Osteoblast (primary cell): ENCODE measurements at places on chromosomes 2 and 18. TPM values are rescaled to one million over a fixed set of nuclear protein-coding genes. Genes with fewer than 3 reads are reported as not detected.

CCBE1 gene
- total RNA-seq: 51.4 and 53.0 TPM in 2 replicates

CD8A gene
- not detected in 2 replicates for total RNA-seq

- no peaks in the 10 kb centered on the region for H3K27me3 ChIP-seq
- DNase-seq: peak; percentile 91
- no peak overlapping the region for H3K4me3 ChIP-seq
- peaks cover 5% of the 10 kb centered on the region for H3K36me3 ChIP-seq
- H3K27ac ChIP-seq: no peak overlapping the region
These were observed 66.7 kb downstream of the DNMT3A start for GRCh38 chr2:25274868-25275574.

REL gene
- 6.2 and 6.8 TPM in 2 replicates for total RNA-seq

PDE11A gene
- total RNA-seq: under 0.01 and 0.36 TPM in 2 replicates

LONRF2 gene
- under 0.01 TPM in 2 replicates for total RNA-seq

DNA sequence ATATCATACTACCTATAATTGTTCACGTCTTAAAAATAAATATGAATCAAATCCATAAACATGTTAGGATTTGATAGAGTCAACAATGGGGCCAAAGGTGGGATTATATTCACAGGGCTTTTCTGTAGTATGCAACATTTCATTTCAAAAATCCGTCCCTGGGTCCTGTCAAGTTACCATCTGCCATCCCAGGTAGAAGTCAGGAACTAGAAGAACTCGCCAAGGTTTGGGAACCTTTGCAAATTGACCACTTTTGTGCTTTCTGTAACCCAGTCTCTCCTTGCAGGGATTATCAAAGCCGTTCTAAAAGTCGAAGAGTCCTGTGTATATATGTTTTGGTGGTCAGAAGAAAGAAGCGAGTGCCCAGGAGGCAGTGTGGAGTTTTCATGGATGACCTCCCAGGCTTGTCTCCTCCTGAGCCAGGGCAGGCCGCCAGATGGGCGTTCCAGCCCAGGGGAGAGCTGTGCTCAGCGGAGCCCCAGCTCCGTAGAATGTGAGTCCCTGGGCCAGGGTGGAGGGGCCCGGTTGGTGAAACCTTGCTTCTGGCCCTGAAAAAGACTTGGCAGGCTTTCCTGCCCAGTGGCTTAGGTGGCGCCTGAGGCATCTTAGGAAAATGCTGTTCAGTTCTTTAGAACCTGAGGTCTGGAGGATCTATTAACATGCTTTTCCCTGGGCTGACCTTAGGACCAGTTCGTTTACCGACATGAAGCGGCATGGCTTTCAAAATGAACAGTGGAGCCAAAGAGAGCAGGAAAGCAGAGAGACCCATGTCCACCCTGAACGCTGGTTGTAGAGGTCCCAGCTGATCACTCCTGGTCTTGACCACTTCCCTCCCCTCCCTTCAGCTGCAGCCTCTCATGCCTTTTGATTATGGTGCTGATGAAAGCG, 69.2 kb downstream of the LONRF2 start:
- H3K27me3 ChIP-seq: peaks cover 10% of the 10 kb centered on the region
- peaks cover 4% of the 10 kb centered on the region for H3K4me1 ChIP-seq
- peak; percentile 87 for DNase-seq
- H3K36me3 ChIP-seq: no peaks in the 10 kb centered on the region

- no peak overlapping the region for H3K27ac ChIP-seq
- H3K4me3 ChIP-seq: no peak overlapping the region
- DNase-seq: no peak
These were observed 31.7 kb downstream of the TMEM178A start for GRCh38 chr2:39697454-39697853.

- no peak for DNase-seq
- H3K4me1 ChIP-seq: no peaks in the 10 kb centered on the region
- peaks cover 44% of the 10 kb centered on the region for H3K27me3 ChIP-seq
- no peak overlapping the region for H3K27ac ChIP-seq
- H3K4me3 ChIP-seq: no peak overlapping the region
- H3K36me3 ChIP-seq: no peaks in the 10 kb centered on the region
These were observed 91.7 kb downstream of the ZCCHC2 start for GRCh38 chr18:62614494-62614893.

LYPD1 gene
- total RNA-seq: 2.5 and 5.9 TPM in 2 replicates

GRCh38 chr2:68387408-68388350, 22.6 kb downstream of the PLEK start:
- no peaks in the 10 kb centered on the region for H3K36me3 ChIP-seq
- H3K27me3 ChIP-seq: peaks cover 28% of the 10 kb centered on the region
- no peak overlapping the region for H3K27ac ChIP-seq
- no peaks in the 10 kb centered on the region for H3K4me1 ChIP-seq
- DNase-seq: no peak

SMARCAL1 gene
- 15.3 and 21.7 TPM in 2 replicates for total RNA-seq

TWIST2 gene
- 9.4 TPM in 2 replicates for total RNA-seq

- peak overlapping the region; percentile 41 for H3K27ac ChIP-seq
- H3K36me3 ChIP-seq: no peaks in the 10 kb centered on the region
- H3K27me3 ChIP-seq: no peaks in the 10 kb centered on the region
- H3K4me1 ChIP-seq: peaks cover 33% of the 10 kb centered on the region
- H3K4me3 ChIP-seq: peak overlapping the region; percentile 12
These were observed 151.9 kb upstream of the RND3 start for GRCh38 chr2:150639383-150639782.

DNA sequence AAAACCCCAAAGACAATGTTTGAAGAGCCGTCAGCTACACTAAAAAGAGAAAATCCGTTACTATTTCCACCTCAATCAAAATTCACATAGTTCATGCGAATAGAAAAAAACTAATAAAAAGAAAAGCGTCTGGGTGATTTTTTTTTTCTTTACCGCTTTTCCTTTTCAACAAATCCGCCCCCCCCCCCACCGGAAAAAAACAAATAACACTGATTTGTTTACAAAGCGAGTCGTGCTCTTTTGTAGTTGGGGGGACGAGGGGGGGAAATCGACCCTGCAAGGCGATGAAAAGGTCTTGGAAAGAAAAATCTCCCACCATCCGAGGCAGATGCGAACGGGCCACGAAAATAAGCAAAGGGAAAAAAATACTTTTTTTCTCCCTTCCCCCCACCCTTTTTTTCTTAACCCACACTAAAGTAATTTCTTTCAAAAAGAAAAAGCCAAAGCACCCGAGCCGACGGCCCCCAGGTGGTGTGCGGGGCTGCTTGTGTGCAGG, 638 bp downstream of the ZNF521 start:
- no peaks in the 10 kb centered on the region for H3K36me3 ChIP-seq
- H3K4me3 ChIP-seq: peak overlapping the region; percentile 87
- DNase-seq: no peak
- peaks cover 4% of the 10 kb centered on the region for H3K4me1 ChIP-seq
- H3K27ac ChIP-seq: peak overlapping the region; percentile 37

TEKT4 gene
- not detected in 2 replicates for total RNA-seq

DNA sequence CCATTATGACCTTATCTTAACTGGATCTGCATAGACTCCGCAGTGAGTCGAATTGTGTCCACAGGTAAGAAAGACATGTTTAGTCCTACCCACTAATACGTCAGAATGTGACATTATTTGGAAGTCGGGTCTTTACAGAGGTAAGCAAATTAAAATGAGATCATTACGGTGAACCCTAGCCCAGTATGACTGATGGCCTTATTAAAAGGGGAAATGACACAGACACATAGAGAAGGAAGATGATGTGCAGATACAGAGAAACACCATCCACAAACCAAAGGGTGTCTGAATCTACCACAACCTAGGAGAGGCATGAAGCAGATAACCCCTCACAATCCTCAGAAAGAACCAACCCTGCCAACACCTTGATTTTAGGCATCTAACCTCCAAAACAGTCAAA, 135.6 kb downstream of the GALNT1 start:
- no peaks in the 10 kb centered on the region for H3K4me1 ChIP-seq
- H3K27ac ChIP-seq: no peak overlapping the region
- peaks cover 10% of the 10 kb centered on the region for H3K36me3 ChIP-seq
- no peaks in the 10 kb centered on the region for H3K27me3 ChIP-seq

DNA sequence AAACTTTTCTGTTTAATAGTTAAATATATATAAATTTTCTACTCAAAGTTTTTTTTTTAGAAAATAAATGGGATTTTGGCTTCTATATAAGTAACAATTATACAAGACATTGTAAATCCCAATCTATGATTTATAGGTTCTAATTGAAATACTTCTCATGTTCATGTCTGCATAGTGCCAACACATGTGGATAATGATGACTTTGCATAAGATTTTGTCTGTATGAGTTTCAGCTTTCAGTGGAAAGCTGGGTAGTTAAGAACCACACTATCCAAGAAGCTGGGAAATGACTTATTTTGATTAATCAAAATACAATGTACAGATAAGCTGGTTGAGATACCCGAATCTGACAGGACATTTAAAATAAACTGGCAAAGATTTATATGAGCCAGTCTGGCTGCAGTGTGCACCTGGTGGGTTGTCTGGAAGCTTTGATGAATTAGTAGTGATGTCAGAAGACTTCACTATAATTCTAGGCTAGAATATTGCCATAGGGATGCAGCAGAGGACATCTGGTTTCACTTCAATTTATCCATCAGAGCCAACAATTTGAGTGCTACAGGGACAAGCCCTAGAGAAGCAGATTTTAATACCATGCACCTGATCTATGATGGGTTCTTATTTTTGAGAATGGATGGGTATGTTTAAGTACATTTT, 45.4 kb downstream of the EML6 start:
- no peak overlapping the region for H3K27ac ChIP-seq
- H3K4me1 ChIP-seq: peaks cover 24% of the 10 kb centered on the region
- no peaks in the 10 kb centered on the region for H3K27me3 ChIP-seq
- no peak overlapping the region for H3K4me3 ChIP-seq

DNA sequence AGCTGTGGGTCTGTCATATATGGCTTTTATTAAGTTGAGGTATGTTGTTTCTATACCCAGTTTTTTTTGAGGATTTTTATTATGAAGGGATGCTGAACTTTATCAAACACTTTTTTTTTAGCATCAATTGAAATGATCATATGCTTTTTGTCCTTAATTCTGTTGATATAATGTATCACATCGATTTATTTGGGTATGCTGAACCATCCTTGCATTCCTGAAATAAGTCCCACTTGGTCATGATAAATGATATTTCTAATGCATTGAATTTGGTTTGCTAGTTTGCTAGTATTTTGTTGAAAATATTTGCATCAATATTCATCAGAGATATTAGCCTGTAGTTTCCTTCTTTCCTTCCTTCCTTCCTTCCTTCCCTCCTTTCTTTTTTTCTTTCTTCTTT, 22.5 kb upstream of the CWC22 start:
- no peak overlapping the region for H3K27ac ChIP-seq
- no peak for DNase-seq
- H3K27me3 ChIP-seq: peaks cover 24% of the 10 kb centered on the region

DNA sequence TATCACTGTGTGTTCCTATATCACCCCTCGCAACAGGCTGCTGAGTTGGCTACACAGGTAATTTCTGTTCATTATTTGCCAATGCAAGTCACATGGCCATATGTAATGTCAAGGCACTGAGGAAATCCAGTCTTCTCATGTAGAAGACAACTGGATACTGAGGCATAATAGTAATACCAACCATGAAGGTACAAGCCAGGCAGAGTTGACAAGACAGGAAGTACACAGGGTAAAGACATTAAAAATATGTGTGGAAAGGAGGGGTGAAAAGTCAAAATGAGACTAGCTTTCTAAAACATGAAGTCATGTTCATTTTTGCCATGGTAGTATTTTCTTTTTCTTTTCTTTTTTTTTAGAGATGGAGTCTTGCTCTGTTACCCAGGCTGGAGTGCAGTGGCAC, 17.5 kb upstream of the RNF138 start:
- no peak overlapping the region for H3K4me3 ChIP-seq
- H3K4me1 ChIP-seq: no peaks in the 10 kb centered on the region
- H3K36me3 ChIP-seq: no peaks in the 10 kb centered on the region
- H3K27ac ChIP-seq: no peak overlapping the region

ECEL1 gene
- total RNA-seq: not detected in 2 replicates

POTEJ gene
- not detected in 2 replicates for total RNA-seq

DNA sequence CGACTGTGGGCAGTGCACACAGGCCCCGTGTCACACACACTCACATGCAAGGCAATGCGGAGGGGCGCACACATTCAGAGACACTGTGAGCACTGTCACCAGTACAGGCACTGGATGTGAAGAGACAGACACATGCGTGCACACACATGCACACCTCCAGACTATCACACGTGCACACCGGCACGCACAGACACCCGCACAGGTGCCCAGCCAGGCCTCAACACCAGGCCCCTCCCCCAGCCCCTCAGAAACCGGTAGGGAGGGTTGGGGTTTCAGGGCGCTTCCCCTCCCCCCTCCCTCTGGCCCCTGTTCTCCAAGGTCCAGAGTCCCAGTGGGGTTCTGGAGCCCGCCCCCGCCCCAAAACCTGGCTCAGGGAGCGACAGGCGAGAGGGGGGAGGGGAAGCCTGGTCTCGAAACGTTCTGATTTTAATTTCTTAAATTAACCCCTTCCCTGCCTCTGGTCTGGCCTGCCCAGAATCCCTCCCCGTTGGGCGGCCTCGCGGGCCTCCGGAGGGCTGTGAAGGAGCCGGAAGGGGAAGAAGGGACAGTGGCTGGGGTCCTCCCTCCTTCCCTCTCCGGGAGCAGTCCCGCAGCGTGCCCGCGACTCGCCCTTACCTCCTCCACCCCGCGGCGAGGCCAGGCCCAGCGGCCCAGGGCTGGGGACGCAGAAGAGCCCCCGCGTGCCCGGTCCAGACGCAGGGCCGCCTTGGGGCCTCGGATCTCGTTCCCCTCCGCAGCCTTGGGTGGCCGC, 558 bp downstream of the FBXO41 start:
- peaks cover 3% of the 10 kb centered on the region for H3K4me1 ChIP-seq
- no peak overlapping the region for H3K27ac ChIP-seq
- H3K4me3 ChIP-seq: peak overlapping the region; percentile 67
- no peaks in the 10 kb centered on the region for H3K36me3 ChIP-seq
- H3K27me3 ChIP-seq: peaks cover 31% of the 10 kb centered on the region

DNA sequence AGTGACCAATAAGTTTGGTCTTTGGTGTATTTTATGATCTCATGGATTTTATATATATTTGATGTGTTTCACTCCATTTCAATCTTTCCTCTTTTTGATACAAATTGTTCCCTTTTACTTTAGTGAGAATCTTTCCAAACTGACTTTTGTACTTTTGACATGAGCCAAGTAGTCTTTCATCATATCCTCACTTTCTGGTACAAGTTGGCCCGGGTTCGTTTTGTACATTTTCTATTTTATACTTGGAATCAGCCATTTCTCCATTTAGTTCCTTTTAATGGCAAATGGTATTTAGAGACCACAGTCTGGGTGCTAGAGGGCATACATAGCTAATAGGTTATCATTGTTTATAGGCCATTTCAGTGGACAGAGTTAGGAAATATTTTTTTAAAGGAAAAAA, 147.9 kb upstream of the MYO3B start:
- H3K4me3 ChIP-seq: no peak overlapping the region
- H3K36me3 ChIP-seq: no peaks in the 10 kb centered on the region
- no peak for DNase-seq

GRCh38 chr2:32739664-32740063, 111.8 kb downstream of the TTC27 start:
- no peaks in the 10 kb centered on the region for H3K27me3 ChIP-seq
- H3K36me3 ChIP-seq: peaks cover under 1% of the 10 kb centered on the region
- no peak overlapping the region for H3K4me3 ChIP-seq
- H3K4me1 ChIP-seq: peaks cover 12% of the 10 kb centered on the region

GRCh38 chr2:203550266-203550665, 15.2 kb upstream of the RAPH1 start:
- H3K36me3 ChIP-seq: no peaks in the 10 kb centered on the region
- H3K27ac ChIP-seq: no peak overlapping the region
- H3K4me3 ChIP-seq: no peak overlapping the region
- no peak for DNase-seq
- no peaks in the 10 kb centered on the region for H3K4me1 ChIP-seq

UCN gene
- total RNA-seq: 0.36 and 1.2 TPM in 2 replicates

GRCh38 chr2:119429225-119429981, 2.3 kb upstream of the TMEM37 start:
- H3K4me1 ChIP-seq: peaks cover 14% of the 10 kb centered on the region
- DNase-seq: peak; percentile 66
- H3K27me3 ChIP-seq: peaks cover 37% of the 10 kb centered on the region
- no peak overlapping the region for H3K4me3 ChIP-seq

GRCh38 chr2:179266271-179266670, 1.6 kb upstream of the SESTD1 start:
- peak overlapping the region; percentile 88 for H3K27ac ChIP-seq
- no peaks in the 10 kb centered on the region for H3K27me3 ChIP-seq
- peaks cover 39% of the 10 kb centered on the region for H3K4me1 ChIP-seq
- no peak overlapping the region for H3K4me3 ChIP-seq

KCNG2 gene
- total RNA-seq: not detected in 2 replicates
